ENCODE measurements at places on chromosomes 1 and 21. TPM values are rescaled to one million over a fixed set of nuclear protein-coding genes. Genes with fewer than 3 reads are reported as not detected.

Gene CDKN2C
- 3.5 TPM for total RNA-seq

Gene RYR2
- total RNA-seq, result 3.4 TPM

Gene AMPD2
- 40.3 TPM for total RNA-seq

Gene PROK1
- total RNA-seq, result not detected

Gene RIPPLY3
- 0.91 TPM for total RNA-seq

Gene FAM72C
- total RNA-seq, result 0.46 TPM

Gene CLCA2
- total RNA-seq, result not detected

Gene AKT3
- total RNA-seq, result 4.0 TPM

Gene HSD3B2
- total RNA-seq, result not detected

Gene PALMD
- not detected for total RNA-seq
